ENCODE measurements at places on chromosomes 7 and 10. TPM values are rescaled to one million over a fixed set of nuclear protein-coding genes. Genes with fewer than 3 reads are reported as not detected.

GRCh38 chr7:143452495-143452894, 9.2 kb downstream of the TAS2R60 start:
- DNase-seq: no peak

- DNase-seq: no peak
Measured at GRCh38 chr7:26318921-26319320, 27.3 kb downstream of the SNX10 start.

DNA sequence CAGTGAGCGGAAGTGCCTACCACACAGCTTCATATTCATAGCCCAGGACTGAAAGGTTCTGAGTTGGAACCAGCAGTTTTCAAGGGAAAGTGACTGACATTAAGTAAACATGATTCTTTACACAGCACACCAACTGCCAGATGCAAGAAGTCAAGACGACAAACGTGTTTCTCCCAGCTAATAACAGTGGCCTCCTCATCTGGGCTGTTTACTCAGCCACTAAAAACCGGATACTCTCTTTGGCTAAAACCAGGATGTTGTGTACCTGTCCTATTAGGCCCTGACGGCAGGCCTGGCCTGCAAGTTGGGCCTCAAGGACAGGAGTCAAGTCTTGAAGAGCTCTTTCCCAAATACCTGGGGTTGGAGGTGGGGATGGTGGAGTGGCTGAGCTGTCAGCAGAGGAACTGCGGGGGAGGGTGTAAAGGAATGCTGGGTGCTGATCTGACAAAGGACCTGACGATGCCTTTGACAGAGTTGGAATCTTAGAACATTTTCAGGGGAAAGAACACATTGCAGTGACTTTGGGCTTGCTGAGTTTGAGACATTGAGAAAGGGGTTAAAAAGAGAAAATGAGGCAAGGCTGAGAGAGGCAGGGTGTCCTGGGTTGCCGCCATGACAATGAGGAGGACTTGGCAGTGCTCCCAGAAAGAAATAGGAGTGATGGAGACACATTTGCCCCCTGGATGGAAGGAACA, 57.7 kb downstream of the STEAP1B start:
- DNase-seq: no peak

GRCh38 chr7:5470816-5471215, 47.2 kb upstream of the TNRC18 start:
- no peak for DNase-seq

DNA sequence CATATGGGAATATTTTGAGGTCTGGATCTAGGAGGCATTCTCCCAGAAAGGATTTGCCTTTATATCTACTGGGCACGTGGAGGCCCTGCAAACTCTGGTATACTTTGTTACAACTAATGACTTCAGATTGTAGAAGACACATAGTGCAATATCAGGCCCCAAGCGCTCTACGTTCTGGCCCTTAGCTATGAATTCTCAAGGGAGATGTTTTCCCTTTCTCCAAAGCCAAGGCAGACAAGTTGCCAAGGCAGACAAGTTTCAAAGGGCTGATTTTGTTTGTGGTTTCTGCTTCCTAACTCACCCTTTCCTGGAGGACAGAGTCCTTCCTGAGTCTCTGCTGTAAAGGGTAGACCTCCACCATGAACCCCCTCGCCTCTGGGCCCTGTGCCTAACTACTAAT, 99.4 kb upstream of the CTTNBP2 start:
- no peak for DNase-seq

DNA sequence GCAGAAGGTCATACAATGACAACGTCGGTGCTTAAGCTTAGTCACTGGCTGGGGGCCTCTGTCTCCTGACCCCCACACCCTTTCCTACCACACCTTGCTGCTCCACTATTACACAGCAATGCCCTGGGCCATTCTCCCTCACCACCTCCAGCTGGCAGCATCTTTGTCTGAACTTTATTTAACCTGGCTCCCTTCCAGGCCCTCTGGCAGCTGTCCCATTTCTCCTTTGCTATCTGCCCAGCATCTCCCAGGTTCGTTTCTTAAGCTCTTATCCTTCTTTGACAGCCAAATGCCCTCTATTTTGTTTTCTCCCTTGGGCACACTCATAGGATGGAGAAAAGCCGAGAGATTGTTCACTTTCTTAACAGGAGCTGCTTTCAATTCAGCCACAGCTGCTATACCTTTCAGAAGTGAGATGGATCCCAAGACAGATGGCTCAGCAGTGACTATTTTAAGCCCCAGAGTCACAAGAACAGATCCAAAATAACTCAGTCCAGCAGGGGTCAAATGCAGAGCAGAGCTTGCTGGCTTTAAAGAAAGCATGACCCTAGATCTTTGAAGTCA, 1277.1 kb upstream of the AUTS2 start:
- peak; percentile 9 for DNase-seq

GRCh38 chr7:98137826-98138151, 31.1 kb downstream of the LMTK2 start:
- DNase-seq: no peak

GRCh38 chr10:129793479-129793878, 170.6 kb downstream of the EBF3 start:
- no peak for DNase-seq

GRCh38 chr10:132676193-132676891, 109.6 kb downstream of the NKX6-2 start:
- no peak for DNase-seq

The MBL2 gene
- not detected for total RNA-seq

The SBDS gene
- total RNA-seq: 23.6 TPM

The THSD7A gene
- total RNA-seq: 0.22 TPM

The C10orf95 gene
- not detected for total RNA-seq

The MYL10 gene
- total RNA-seq: not detected

The ARMH3 gene
- total RNA-seq: 11.8 TPM

The CCL26 gene
- not detected for total RNA-seq

The HOXA6 gene
- not detected for total RNA-seq

The SEMA4G gene
- 2.3 TPM for total RNA-seq
